ENCODE measurements at places on chromosomes 5 and 9. TPM values are rescaled to one million over a fixed set of nuclear protein-coding genes. Genes with fewer than 3 reads are reported as not detected.

DNA sequence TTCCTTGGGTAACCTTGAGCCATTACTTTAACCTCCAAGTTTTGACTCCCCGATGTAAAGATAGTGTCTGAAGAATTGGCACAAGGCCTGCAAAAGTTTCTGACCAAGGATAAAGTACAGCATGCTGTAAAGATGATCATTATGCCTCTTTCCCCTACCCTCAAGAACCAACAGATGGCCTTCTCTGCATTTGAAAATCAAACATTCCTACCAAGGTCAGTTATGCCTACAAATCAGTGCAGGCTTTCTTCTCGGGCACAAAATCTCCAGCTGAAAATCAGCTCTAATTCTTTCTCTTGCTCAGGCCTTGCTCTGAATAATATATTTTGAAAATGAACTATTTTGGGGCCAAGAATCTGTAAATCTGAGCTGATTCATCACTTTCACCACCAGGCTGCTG is 59.7 kb downstream of the PPP2R2B start:
- no peak for DNase-seq

GRCh38 chr9:36576866-36577265 is 4.2 kb downstream of the MELK start:
- DNase-seq = no peak

- DNase-seq = no peak
Measured at GRCh38 chr5:33312571-33313549, 127.9 kb upstream of the TARS1 start.

GRCh38 chr5:41115281-41115680 is 44.1 kb upstream of the MROH2B start:
- DNase-seq = no peak

- DNase-seq = peak; percentile 95
Measured at GRCh38 chr5:173331956-173332479, 3.8 kb upstream of the STC2 start.

DNA sequence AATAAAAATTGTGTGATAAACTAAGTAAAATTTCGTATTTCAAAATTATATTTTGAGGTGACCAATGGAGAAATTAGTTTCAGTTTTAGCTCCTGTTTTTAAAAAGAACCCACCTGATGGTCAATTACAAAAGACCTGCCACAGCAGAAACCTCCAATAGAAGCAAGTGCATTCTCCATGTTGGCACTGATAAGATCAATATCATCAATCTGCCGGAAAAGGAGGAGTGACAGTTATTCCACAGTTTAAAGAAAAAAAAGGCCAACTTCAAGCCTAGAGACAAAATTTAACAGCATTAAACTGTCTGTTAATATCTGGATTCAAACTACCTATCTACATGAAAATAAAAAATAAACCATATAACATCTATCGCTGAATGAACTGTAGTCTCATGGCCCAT is 67.7 kb downstream of the SPTLC1 start:
- no peak for DNase-seq

GRCh38 chr5:107470295-107470582 is 200.5 kb downstream of the EFNA5 start:
- no peak for DNase-seq

Gene SARDH
- total RNA-seq = not detected

Gene CRAT
- not detected for total RNA-seq

Gene GCNT4
- not detected for total RNA-seq

Gene PALM2AKAP2
- total RNA-seq = not detected

Gene PCDHGA8
- 9.6 TPM for total RNA-seq

Gene ZNF354C
- not detected for total RNA-seq

Gene SLC36A3
- not detected for total RNA-seq

Gene GPRIN1
- total RNA-seq = 4.6 TPM

Measured in Karpas-422 (cell line).